ENCODE measurements at places on chromosomes 5 and 9. TPM values are rescaled to one million over a fixed set of nuclear protein-coding genes. Genes with fewer than 3 reads are reported as not detected.
A peak's percentile ranks its signal among the peaks of the same experiment; 100 is the strongest.

The IFNA21 gene
- total RNA-seq = not detected

The NEURL1B gene
- total RNA-seq = 0.19 TPM

The INSL4 gene
- not detected for total RNA-seq

The ABITRAM gene
- total RNA-seq = 15.4 TPM

The PCDHGA10 gene
- total RNA-seq = not detected

The PCDHA4 gene
- not detected for total RNA-seq

The AQP7 gene
- total RNA-seq = not detected

DNA sequence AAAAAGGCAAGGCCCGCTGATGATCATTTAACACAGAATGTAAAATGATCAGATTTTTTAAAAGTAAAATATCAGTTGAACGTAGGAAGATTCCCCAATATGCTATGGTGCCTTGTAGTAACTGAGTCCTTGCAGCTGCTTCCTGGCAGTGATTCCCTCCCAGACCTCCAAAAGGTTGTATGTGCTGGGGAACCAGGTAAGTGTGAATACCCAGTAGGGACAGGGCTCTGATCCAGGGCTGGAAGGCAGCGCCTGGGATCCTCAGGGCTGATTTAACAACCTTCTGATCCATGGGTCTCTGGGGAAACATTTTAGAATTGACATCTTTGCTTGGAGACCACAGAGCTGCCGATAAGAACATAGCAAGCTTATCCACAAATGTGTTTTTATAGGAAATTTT lies 76.7 kb upstream of the IL6ST start:
- DNase-seq = no peak
- H3K27me3 ChIP-seq = no peaks in the 10 kb centered on the region
- peaks cover 75% of the 10 kb centered on the region for H3K4me1 ChIP-seq
- H3K4me3 ChIP-seq = peak overlapping the region; percentile 5
- peak overlapping the region; percentile 64 for H3K27ac ChIP-seq
- peaks cover 2% of the 10 kb centered on the region for H3K36me3 ChIP-seq

GRCh38 chr9:120688758-120689157 lies 25.5 kb downstream of the MEGF9 start:
- H3K27ac ChIP-seq = no peak overlapping the region
- peaks cover 14% of the 10 kb centered on the region for H3K4me1 ChIP-seq
- no peak for DNase-seq
- no peaks in the 10 kb centered on the region for H3K36me3 ChIP-seq
- H3K27me3 ChIP-seq = no peaks in the 10 kb centered on the region

GRCh38 chr9:121551985-121552753 lies 52.5 kb upstream of the GGTA1 start:
- H3K4me1 ChIP-seq = peaks cover 3% of the 10 kb centered on the region
- DNase-seq = no peak
- H3K4me3 ChIP-seq = no peak overlapping the region
- no peaks in the 10 kb centered on the region for H3K36me3 ChIP-seq
- H3K27me3 ChIP-seq = peaks cover 14% of the 10 kb centered on the region

GRCh38 chr9:72312386-72312987 lies 52.5 kb downstream of the ZFAND5 start:
- no peak overlapping the region for H3K4me3 ChIP-seq
- no peaks in the 10 kb centered on the region for H3K27me3 ChIP-seq

GRCh38 chr9:131631306-131631705 lies 86.0 kb downstream of the PRRT1B start:
- no peak for DNase-seq
- peaks cover 57% of the 10 kb centered on the region for H3K4me1 ChIP-seq
- H3K27ac ChIP-seq = peak overlapping the region; percentile 67
- H3K36me3 ChIP-seq = peaks cover 40% of the 10 kb centered on the region
- H3K4me3 ChIP-seq = no peak overlapping the region
- no peaks in the 10 kb centered on the region for H3K27me3 ChIP-seq

DNA sequence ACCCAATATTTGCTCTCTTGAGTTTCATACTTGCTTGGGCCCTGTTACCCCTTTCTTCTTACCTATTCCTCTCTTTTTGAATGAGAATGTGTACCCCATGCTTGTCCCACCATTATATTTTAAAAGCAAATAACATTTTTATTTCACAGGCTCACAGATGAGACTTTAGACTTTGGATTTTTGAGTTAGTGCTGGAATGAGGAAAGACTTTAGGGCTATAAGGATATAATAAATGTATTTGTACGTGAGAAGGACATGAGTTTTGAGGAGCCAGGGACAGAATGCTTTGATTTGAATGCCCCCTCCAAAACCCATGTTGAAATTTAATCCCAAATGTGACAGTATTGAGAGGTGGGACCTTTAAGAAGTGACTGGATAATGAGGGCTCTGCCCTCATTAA lies 33.1 kb upstream of the TNPO1 start:
- H3K27ac ChIP-seq = no peak overlapping the region
- DNase-seq = no peak
- peaks cover 5% of the 10 kb centered on the region for H3K36me3 ChIP-seq
- peaks cover 3% of the 10 kb centered on the region for H3K27me3 ChIP-seq

- H3K4me1 ChIP-seq = peaks cover 13% of the 10 kb centered on the region
- H3K27ac ChIP-seq = no peak overlapping the region
- H3K4me3 ChIP-seq = no peak overlapping the region
- H3K36me3 ChIP-seq = peaks cover 4% of the 10 kb centered on the region
Measured at GRCh38 chr9:121840838-121841760, 189.7 kb downstream of the DAB2IP start.

GRCh38 chr5:39092581-39093351 lies 18.6 kb upstream of the RICTOR start:
- H3K4me3 ChIP-seq = no peak overlapping the region
- H3K27me3 ChIP-seq = peaks cover 9% of the 10 kb centered on the region
- no peaks in the 10 kb centered on the region for H3K36me3 ChIP-seq
- peaks cover 4% of the 10 kb centered on the region for H3K4me1 ChIP-seq

- no peak overlapping the region for H3K4me3 ChIP-seq
- no peak overlapping the region for H3K27ac ChIP-seq
- no peaks in the 10 kb centered on the region for H3K36me3 ChIP-seq
Measured at GRCh38 chr5:21810737-21811316, 1042.3 kb downstream of the CDH12 start.

DNA sequence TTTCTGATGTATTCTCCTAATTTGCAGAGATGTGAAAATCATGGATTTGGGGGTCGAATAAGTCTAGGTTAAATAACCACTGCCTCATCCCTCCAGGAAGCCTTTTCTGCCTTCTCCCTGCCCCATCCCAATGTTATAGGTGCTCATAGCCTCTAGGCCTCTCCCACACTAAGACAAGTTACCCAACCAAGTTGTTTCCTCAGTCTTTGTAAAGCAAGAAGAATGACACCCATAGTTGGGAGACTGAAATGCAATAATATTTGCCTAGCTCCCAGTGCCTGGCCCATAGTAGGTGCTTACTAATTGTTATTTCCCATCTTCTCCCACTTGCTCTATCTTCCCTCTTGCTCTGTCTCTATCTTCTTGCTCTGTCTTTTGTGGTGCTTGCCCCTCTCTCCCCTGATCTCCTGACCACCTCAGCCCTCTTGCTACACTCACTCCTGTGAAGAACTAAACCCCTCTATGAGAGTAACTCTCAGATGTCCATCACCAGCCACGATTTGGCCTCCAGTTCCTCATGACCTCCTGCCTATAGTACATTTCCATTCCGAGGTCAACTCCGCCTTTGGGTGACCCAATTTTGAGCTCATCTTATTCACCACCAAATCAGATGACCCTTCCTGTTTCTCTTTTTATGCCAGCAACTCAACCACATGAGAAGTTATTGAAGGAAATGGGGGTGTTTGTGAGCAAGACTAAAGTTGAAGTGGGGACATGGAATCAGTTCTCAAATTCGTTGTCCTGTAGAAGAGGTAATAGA lies 7.0 kb downstream of the AFAP1L1 start:
- no peak overlapping the region for H3K4me3 ChIP-seq
- H3K27ac ChIP-seq = no peak overlapping the region
- peaks cover 12% of the 10 kb centered on the region for H3K27me3 ChIP-seq
- no peak for DNase-seq
- H3K4me1 ChIP-seq = no peaks in the 10 kb centered on the region

GRCh38 chr9:124594225-124594624 lies 87.0 kb upstream of the NR5A1 start:
- H3K4me3 ChIP-seq = no peak overlapping the region
- DNase-seq = no peak
- H3K4me1 ChIP-seq = no peaks in the 10 kb centered on the region
- H3K27me3 ChIP-seq = peaks cover 15% of the 10 kb centered on the region
- no peak overlapping the region for H3K27ac ChIP-seq

DNA sequence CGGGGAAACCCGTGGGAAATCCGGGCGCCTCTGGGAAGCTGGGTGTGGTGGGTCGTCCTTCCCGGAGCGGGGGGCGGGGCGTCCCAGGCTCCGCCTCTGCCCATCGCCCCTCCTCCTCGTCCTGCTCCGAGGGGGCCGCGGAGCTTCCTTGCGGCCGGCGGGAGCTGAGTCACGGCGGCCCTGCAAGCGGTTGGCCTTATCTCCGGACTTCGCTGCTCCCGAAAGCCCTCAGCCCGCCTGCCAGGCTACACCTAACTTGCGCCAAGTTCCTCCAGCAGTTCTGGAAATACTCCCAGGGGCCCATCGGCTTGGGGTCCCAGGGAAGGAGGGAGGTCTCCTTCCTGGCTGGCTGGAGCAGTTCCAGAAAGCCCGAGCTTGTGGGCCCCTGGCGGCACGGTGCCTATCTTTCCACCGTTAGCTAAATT lies 54.1 kb upstream of the CDKN2AIPNL start:
- H3K4me3 ChIP-seq = peak overlapping the region; percentile 74
- H3K27me3 ChIP-seq = no peaks in the 10 kb centered on the region
- peak; percentile 77 for DNase-seq
- H3K27ac ChIP-seq = peak overlapping the region; percentile 71
- no peaks in the 10 kb centered on the region for H3K36me3 ChIP-seq

DNA sequence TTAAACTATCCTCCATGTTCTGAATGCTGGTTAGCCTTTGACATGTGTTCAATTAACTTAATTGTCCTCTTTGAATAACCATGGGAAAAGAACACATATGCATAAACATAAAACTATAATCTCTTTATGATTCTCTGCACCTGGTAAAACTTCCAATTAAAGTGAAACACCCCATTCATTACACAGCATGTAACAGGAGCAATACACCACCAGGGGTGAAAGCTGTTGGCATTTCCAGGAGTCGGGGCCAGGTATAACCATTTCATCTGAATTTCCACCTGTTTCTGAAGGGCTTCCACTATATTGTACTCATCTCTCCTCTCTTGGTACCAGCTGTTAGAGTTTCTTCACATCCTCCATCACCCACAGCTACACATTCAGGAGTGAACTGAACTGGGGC lies 303.8 kb downstream of the EDIL3 start:
- H3K27ac ChIP-seq = no peak overlapping the region
- no peak for DNase-seq
